Inflammatory macrophage (primary cell): ENCODE measurements at places on chromosomes 4 and X.

DNA sequence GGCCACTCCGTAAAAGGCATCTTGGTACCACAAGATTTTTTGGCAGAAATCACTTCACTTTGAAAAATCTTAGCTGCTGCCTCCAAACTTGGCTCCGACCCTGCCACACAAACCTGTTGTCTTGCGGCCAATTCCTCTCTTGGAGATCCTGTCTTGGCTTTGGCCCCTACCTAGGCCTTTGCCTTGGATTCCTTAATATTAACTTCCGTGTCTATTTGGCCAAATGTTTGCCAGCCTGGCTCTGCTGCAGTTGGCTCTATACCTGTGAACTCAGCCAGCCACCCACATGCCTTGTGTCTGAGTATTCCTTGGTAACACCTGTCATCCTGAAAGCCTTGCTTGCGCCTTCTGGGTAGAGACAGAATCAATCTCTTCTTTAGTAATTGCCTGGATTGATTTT lies 12.5 kb downstream of the GRXCR1 start:
- DNase-seq: no peak

GRCh38 chr4:176999935-177000543 lies 207.3 kb upstream of the VEGFC start:
- DNase-seq: no peak

GRCh38 chr4:70705183-70706043 lies 16.4 kb upstream of the RUFY3 start:
- DNase-seq: peak; percentile 83

GRCh38 chr4:10345381-10345784 lies 111.8 kb downstream of the ZNF518B start:
- no peak for DNase-seq

DNA sequence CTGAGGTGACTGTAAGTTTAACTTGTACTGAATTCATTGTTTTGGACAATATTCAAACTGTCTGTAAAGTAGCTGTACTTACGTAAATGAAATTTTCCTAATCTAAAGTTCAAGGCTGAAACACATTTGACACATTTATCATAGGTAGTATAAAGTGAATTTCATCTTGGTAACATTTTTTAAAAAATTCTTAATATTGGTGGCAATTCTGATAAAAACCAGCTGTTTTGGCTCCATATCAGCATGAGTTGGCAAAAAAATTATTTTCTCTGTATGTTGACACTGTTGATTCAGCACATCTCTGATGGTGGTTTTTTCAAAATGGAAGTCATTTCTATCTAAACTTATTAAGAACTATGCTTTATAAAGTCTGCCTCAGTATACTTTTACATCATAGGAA lies 30.9 kb downstream of the CXorf58 start:
- no peak for DNase-seq

- no peak for DNase-seq
Observed at GRCh38 chrX:22323541-22323940, 50.8 kb downstream of the CBLL2 start.

GRCh38 chr4:16820329-16820728 lies 78.1 kb downstream of the LDB2 start:
- DNase-seq: no peak

GRCh38 chrX:7334253-7334935 lies 186.4 kb upstream of the PUDP start:
- DNase-seq: no peak

GRCh38 chr4:15376145-15376544 lies 51.7 kb upstream of the C1QTNF7 start:
- DNase-seq: no peak

DNA sequence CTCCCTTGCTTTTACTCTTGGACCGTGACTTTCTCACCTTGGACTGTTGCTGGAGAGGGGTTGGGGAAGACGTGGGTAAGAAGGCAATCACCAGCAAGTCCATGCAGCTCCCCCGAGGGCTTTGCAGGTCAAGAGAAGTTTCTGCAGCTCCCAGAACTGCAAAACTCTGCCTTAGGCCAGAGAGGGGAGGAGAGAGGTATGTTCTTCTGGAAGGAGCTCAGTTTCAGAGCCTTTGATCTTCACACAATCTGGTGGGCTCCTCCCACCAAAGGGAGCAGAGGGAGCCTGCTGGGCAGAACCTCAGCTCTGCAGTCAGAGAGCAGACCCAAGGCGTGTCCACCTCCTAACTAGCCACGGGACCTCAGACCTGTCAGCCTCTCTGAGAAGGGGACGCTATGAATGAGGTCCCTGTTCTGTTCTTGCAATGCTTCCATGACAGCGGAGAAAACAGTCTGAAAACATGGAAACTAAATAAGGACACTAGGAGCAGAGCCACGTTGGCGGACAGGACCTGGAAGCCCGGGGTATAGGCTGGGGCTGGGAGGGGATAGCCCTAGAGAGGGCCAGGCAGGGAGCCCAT lies 92.8 kb downstream of the EVC2 start:
- DNase-seq: no peak

GRCh38 chr4:79272761-79273160 lies 53.1 kb downstream of the NAA11 start:
- no peak for DNase-seq

- no peak for DNase-seq
Observed at GRCh38 chrX:38878641-38879340, 77.5 kb downstream of the MID1IP1 start.

DNA sequence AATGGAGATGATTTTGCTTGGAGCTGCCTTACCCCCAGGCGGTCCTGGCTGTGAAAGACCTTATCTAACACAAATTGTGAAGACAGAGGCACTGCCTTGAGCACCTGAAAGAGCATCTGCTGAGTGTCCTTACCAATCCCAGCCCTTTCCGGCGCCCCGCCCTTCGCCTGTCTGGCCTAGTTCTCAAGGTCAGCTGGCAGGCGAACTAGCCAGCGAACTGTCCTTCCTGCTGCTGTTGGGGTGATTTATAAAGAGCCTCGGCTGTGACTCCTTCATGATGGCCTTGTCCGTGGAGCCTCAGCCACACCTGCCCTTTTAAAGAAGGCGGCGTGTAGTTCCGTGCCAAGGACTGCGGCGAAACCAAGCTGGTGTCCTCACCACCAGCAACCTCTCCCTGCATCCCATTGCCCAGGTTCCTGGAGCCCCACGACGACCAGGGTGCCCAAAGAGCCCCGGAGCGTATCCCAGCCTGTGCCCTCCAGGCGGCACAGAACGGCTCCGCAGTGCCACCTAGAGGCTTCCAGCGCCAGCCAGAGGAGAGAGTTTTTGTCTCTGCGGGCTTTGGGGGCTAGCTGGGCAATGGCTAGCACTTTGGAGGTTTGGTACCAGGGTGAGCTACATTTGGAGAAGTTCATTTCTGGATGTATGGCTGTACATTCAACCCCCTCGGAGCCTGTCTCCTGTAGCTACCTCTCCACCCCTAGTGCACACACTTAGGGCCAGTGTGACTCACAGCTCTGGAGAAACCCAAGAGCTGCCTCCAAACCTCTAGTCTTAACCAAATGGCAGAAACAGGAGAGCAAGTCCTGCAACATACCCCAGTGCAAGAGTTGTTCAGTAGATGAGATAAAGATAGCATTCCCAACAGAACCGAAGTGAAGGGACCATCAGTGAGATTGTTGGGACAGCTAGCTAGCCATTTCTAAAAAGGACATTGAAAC lies 36.8 kb upstream of the VMA21 start:
- DNase-seq: peak; percentile 19

DNA sequence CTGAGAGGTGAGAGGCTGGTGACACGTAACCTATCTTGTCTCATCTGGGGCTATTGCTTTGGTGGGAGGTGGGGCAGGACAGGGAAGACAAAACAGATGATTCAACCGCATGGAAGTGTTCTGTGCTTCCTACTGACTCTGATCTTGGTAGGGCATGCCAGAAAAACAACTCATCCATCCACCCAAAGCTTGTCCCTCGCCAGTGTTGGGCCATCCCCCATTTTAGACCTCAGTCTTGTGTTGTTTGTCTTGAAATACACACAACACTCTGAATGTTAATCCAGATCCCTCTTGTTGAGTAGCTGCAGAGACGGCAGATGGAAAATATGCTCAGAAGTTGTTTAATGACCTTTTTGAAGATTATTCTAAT lies 377 bp downstream of the CHRNA9 start:
- no peak for DNase-seq
